ENCODE measurements at places on chromosomes 1 and 21.

GRCh38 chr1:197998110-197998509, 80.9 kb downstream of the LHX9 start:
- no peak for DNase-seq

DNA sequence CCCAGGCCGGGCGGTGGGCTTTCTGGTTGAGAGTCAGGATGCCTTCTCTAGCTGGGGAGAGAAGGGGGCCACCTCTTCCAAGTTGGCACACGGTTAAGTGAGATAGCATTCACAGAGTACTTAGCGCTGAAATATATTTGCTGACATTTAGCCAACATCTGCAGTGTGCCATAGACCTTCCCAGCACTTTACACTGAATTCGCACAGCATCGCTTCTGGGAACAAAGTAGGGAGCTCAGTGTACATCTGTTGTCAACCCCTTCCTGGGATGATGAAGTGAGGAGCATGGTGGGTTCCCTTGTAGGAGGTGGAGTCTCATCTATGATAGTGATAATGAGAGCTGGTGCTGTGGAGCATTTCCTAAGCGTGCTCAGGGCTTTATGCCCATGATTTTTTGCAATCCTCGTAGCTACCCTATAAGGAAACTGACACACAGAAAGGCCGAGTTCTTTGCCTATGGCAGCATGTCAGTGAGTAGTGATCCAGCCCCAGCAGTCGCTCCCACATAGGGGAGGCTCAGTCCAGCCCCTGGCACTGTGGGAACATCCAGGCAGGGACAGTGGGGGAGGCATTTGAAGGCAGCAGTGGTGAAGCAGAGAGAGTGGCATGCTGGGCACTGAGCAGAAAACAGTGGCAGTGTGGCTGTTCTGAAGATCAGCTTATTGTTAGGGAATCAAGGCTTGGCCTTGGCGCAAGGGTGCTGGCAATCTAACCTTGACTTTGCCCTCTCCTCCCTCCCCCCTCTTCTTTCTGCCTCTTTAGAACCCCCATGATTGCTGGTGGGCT, 176.2 kb downstream of the PGBD5 start:
- DNase-seq: no peak

GRCh38 chr1:18128298-18128697, 20.7 kb downstream of the IGSF21 start:
- DNase-seq: no peak

DNA sequence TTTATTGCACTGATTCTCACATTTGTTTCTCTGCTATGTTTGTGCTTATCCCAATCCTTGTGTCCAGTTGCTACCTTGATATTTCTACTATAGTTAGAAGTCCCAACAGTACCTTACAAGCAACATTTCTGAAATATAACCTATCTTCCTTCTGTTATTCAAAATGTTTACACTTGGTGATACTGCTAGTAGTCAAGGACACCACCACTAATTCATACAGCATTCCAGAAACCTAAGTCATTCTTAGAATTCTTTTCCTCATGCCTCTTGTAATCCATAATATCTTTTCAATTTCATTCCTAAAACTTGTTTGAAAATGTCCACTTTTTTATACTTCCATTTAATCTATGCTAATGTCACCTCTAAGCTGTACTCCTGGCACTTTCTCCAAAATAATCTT, 2132.1 kb downstream of the NCAM2 start:
- no peak for DNase-seq

DNA sequence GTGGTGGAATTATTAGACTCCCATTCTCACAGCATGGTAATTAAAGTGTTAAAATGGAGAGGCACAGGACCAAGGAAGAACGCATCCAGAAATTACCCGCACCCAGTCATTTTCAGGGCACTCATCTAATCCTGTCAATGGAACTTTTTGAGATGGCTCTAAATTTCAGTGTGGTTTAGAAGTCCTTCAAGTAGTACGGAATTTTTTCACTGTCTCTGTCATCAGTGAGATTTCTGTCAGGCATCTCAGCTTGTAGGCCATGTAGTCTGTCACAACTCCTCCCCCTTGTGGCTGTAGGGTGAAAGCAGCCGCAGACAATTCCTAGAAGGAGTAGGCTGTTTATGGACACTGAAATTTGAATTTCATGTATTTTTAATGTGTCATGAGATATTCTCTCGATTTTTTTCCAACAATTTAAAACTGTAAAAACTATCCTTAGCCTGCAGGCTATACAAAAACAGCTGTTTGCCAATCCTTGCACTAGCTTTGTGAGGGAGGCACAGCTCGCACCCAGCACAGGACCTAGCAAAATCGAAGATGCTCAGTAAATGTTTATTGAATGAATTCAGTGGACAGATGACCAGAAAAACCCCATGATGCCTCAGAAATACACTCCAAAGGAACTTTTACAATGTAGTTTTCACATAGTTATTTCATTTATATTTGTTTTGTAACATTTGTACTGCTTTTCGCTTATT, 6.6 kb upstream of the NUP133 start:
- DNase-seq: no peak

DNA sequence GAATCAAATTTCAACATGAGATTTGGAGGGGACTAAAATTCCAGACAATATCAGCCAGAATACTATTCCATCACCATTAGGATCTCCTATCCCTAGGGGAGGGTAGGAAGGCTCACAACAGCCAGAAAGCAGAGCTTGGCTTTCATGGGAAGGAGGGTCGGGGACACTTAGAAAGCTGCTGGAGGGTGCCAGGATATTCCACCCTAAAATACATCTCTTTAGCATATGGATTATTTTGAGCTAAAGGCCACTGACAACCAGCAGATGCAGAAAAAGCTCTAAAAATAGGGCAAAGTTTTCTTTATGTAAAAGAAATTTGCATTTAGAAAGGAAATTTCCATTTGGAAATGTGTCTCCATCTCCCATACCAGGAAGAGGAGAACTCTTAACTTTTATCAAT, 54.3 kb upstream of the PCP4 start:
- DNase-seq: no peak

DNA sequence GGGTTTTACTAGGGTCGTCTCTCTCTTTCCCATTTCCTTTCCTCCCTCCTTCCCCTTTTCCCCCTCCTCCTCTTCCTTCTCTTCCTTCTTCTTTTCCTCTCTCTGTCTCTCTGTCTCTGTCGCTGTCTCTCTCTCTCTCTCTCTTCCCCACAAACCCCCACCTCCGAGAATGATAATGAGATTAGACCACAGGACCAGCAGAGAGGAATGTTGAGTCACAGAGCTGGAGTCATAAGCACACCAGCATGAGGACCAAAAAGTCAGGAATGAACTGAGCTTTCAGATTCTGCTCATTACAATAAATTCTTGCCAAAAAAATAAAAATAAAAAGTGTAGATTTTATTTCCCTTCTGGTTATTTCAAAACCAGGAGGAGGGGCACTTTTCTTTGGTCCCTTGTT, 377.4 kb downstream of the LTN1 start:
- no peak for DNase-seq

DNA sequence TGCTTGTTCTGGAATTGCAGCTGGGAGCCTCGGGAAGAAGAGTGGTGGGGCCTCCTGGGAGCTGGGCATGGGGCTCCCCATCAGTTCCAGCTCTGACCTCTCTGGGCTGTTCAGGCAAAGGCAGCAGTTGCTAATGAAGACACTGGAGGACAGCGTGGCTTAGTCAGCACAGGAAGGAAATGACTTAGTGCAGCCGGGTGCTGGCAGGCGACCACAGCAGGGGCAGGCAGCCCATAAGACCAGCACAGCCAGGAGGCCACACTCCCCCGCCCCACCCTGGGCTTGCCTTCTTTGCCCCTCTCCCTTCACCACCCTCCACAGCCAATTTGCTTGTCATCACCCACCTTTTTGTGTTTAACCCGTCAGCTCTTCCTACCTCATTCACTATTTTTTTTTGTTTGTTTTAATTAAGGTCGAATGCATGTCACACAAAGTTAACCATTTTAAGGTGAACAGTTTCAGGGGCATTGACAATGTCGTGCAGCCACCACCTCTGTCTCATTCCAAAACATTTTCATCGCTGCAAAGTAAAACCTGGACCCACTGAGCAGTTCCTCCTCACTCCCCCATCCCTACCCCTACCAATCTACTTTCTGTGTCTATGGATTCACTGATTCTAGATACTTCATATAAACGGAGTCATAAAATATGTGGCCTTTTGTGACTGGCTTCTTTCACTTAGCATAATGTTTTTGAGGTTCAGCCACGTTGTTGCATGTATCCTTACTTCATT, 10.9 kb downstream of the OLIG2 start:
- no peak for DNase-seq
